Thoracic aorta (tissue), 2 donors: ENCODE measurements at places on chromosomes 6 and 20.

GRCh38 chr20:47062226-47062890 is 167.7 kb downstream of the EYA2 start:
- no peak for DNase-seq

DNA sequence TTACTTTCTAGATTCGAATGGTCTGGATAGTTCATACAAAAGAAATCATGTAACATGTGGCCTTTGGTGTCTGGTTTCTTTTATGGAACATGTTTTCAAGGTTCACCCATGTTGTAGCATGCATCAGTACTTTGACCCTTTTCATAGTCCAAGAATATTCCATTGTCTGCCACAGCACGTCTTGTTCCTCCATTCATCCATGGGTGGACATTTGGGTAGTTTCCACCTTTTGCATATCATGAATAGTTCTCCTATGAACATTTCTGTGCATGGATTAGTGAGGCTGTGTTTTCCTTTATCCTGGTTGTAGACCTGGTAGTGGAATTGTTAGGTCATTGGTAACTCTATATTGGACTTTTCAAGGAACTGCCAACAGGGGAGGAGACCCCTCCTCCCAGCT is 31.7 kb downstream of the GSTA3 start:
- DNase-seq, result no peak

- no peak for DNase-seq
These were observed 15.4 kb upstream of the IP6K3 start for GRCh38 chr6:33761922-33762629.

- DNase-seq, result no peak
These were observed 177.7 kb downstream of the FARS2 start for GRCh38 chr6:5438922-5439584.

DNA sequence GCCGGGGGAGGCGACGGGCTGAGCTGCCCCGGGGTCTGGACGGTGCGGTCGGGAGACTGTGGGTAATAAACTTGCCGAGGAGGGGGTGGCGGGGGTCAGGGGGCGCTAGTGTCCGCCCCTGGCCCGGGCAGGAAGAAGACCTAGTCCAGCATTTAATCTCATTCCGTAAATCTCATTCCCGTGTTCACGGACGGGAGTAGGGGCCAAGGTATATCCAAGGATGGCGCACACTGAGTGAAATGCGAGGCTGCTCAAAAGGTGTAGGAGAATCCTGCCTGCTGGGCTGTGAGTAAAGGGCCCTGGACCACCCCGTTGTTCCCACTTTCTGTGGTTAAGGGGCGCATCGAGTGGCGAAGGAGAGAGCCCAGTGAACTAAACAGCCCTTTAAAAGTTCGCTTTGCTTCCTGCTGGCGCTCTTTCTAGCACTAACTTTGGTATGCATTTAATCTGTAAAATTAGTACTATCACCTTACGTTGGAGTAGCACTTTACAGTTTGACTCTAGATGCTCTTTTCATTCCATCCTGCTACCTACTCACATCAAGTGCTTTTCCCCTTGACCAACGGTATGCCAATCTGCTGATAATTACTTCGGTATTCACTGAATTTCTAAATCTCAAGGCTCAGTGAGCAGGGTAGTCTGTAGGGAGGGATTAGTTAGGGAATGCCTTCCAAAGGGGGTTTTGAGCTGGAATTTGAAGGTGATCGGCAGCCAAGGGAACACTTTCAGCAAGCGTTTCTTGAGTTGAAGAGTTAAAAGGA is 730 bp downstream of the PARD6B start:
- no peak for DNase-seq

DNA sequence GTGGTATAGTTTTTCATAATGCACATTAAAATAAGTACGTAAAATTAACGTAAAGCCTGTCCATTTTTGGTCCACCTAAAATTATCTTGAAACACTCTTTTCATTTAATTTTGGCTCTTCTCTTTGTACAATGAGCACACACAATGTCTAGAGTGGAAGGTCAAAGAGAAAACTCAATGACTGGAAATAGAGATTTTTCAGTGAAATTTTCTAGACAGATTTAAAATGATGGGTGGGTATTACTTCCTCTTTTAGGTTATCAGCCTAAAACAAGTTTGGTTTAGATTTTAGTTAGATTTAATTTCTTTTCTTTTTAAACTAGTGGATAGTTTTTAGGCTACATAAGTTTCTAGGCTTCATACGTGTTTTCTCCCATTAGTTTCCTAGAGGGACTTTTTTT is 24.9 kb downstream of the DSE start:
- DNase-seq, result no peak
